Esophagus (tissue), 2 donors: ENCODE measurements at places on chromosomes 5 and 9. TPM values are rescaled to one million over a fixed set of nuclear protein-coding genes. Genes with fewer than 3 reads are reported as not detected.

JAKMIP2 gene
- 0.10 TPM for polyA plus RNA-seq

RLN2 gene
- 0.08 TPM for polyA plus RNA-seq

PCDHGC5 gene
- 0.05 TPM for polyA plus RNA-seq

ABLIM3 gene
- polyA plus RNA-seq: 17.1 TPM

PCDHGB7 gene
- 1.2 TPM for polyA plus RNA-seq

HNRNPK gene
- polyA plus RNA-seq: 299 TPM

LYSMD3 gene
- 4.9 TPM for polyA plus RNA-seq

RORB gene
- 0.04 TPM for polyA plus RNA-seq
